AML-193 (cell line): ENCODE measurements at places on chromosomes 7 and 10.

DNA sequence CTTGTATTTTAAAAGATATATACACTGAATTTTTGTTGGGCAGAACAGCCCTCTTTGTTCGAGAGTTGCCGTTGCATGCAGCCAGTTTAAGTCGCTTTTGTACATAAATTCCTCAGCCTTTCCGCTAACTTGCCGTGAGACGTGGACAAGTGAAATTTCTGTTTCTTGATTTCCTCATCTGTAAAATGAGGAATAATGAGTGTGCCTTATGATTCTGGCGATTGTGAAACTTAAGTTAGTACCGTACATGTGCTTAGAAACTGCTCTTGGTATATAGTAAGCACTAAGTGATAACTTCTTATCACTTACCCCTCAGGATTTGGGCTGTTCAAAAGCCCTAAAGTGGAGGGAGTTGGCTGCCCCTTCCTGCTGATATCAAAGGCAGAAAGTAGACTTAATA is 1.4 kb downstream of the CCNJ start:
- DNase-seq, result peak; percentile 80

- no peak for DNase-seq
These were observed 21.6 kb downstream of the TACC2 start for GRCh38 chr10:122010405-122011050.

GRCh38 chr10:11004144-11005077 is 13.3 kb upstream of the CELF2 start:
- DNase-seq, result no peak

GRCh38 chr7:91291902-91292301 is 27.7 kb downstream of the FZD1 start:
- no peak for DNase-seq

DNA sequence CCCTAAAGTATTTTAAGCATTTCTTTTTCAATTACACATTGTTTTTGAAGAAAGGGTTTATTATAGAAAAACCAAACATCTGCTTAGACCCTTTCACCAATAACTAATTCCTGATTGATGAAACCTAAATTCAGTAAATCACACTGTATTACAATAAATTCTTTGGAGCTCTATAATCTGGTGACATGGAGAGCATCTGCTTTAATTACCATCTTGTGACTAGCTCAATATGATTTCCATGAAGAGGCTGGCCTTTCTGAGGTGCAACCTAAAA is 9.7 kb downstream of the HYCC1 start:
- no peak for DNase-seq

DNA sequence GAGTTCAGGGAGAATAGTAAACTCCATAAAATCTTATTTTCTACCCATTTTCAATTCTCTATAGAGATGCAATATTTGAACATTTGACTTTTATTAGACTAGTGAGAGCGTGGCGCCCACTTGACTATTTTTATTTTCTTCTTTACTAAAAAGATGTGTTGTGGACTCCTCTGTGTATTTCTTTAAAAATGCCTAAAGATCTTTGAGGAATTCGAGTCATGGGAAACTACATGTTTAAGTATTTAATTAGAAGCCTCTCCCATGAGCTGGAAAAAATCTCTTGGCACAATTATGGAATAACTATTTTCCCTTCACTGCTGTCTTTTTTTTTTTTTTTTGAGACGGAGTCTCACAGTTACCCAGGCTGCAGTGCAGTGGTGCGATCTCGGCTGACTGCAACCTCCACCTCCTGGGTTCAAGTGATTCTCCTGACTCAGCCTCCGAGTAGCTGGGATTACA is 124.2 kb downstream of the ARHGAP12 start:
- no peak for DNase-seq

DNA sequence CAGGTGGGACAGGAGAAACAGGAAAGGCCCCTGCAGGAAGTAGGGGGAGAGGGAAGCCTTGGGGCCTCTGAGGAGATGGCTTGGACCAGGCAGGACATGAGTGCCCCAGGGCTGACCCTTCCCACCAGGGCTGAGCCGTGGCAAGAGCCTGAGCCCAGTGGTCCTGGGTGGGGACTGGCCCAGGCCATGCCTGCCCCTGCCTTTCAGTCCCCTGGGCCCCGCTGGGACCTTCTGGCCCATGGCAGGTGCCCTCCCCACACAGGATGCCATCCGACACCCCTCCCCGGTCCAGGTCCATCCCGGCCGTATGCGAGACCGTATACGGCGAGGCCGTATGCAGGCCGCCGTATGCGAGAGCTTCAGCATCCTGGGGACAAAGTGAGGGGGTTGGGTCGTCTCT is 2.0 kb downstream of the GRIFIN start:
- DNase-seq, result no peak

- DNase-seq, result no peak
These were observed 242.6 kb upstream of the ZNF32 start for GRCh38 chr10:43891241-43891640.

- DNase-seq, result no peak
These were observed 380.3 kb upstream of the SEMA3C start for GRCh38 chr7:81298951-81299666.

DNA sequence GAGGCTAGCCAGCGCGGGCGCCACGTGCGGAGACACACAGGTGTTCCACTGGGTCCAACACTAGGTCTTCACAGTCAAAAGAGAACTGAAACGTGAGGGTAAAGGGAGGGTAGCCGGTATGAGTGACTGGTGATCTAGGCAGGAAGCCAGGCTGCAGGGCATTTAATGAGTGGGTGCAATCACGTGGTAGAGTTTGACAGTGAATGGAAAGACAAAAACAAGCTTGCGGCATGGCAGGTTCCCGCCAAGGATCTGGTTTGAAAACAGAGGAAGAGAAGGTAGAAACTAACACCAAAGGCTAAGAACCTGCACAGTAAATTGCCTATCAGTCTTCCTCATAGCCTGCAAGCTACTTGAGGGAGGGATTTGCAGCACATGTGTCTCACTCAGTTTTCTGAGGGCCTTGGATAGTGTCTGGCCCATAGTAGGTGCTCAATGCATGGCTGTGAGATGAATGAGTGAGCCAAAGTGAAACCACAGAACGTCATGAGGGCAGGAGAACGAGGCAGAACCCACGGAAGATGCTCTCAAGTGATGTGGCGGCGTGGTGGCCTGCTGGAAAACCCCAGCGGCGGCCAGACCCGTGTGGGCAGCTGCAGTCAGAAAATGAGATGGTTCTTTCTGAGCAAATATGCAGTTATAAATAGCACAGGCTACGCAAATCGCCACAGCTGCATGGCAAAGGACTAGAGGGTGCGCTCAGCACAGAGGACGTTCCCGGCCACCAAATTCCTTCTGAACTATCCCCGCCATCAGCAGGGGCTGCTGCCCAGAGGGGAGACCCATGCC is 183.6 kb upstream of the NFE2L3 start:
- DNase-seq, result no peak

DNA sequence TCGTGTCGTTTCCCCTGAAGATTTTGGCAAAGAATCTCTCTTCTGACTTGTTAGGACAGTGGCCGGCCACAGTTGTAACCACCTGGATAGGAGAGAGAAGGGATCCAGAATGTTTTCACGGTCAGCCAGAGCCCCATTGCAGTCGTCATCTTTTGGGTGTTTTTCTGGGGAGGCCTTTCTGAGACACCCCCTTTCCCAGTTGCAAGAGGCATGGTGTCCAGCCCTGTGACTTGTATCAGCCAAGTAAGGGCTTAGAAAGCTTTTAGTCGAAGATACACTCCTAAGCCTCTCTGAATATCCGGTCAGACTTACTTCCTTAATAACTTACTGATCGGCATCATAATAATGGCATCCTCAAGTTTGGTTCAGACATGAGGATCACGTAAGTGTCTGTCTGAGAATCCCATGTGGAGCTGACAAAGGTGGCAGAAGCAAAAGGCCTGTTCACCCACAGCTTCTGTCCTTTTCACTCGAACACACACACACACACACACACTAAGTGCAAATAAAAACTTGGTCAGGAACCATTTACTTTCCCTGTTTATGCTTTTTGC is 435.7 kb upstream of the GALNT17 start:
- DNase-seq, result no peak

DNA sequence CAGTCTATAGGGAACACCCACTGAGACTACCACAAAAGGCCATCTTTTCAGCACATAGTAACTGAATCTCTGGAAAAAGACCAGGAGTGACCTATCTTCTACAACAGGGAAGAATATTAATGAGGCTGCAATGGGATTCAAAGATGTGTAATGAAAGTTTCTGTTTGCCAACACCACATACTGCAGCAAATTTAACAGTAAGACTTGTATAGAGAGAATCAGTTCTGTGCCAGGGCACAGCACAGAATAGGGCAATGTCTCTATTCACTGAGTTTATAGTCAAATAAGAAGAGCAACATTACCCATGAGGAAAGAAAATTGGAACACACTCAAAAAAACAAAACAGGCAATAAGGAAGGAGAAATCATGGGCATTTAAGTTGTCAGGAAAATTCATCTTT is 91.4 kb upstream of the PTN start:
- DNase-seq, result no peak

GRCh38 chr7:141225916-141226618 is 152.2 kb downstream of the TMEM178B start:
- no peak for DNase-seq

DNA sequence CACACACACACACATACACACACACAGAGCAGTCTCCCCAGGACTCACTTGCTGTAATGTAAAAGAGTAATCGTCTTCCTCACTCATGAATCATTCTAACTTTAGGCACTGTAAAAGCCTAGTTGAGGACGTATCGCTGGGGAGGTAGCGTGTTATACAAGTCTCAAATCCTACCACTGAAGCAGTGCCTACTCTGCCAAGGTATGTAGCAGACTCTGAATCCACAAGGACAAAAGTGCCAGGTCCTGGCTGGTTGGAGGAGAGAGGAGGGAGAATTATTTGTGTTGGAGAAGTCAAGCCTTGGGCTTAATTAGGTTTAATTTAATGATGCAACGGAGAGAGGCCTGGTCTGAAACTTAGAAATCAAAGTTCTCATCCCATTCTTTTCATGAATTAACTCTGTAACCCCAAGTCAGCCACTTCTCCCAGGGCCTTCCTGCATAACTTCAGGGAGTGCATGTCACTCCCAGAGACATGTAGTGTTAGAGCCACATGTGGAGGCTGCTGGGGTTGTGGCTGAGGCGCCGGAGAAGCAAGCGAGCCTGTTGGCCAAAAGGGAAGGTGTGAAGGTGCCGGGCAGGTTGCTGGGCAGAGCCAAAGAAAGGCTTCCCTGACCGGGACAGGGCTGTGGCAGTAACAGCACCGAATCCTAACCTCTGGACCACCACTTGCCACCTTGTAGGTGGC is 36.7 kb downstream of the NKX2-3 start:
- no peak for DNase-seq

- no peak for DNase-seq
These were observed 183.7 kb upstream of the KLF14 start for GRCh38 chr7:130917669-130918128.

GRCh38 chr10:12419262-12419847 is 70.0 kb downstream of the CAMK1D start:
- no peak for DNase-seq

DNA sequence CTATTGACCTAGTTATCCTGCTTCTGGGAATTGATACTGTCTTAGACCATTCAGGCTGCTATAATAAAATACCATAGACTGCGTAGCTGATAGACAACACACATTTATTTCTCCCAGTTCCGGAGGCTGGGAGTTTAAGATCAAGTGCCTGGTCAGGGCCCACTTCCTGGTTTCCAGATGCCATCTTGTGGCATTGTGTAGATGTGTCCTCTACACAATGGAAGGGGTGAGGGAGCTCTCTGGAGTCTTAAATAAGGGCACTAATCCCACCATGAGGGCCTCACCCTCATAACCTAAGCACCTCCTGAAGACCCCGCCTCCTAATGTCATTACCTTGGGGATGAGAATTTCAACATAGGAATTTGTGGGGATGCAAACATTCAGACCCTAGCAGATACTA is 62.4 kb downstream of the SLC35B4 start:
- peak; percentile 36 for DNase-seq

DNA sequence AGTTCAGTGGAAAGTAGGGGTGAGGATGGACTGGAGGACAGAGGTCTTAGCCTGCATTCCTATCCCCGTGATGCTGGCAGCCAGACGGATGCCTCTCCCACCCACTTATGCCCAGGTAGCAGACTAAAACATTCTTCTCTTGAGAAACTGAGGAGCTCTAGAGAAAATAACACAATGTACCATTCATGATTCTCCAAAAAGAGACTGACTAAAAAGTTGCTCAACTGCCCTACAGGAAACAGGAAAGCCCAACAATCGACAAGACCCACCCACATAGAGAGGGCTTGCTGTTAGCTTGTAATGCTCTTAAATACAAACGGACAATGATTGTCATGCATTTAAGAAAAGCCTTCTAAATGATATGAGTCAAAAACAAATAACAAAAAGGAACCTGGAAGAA is 33.2 kb upstream of the PDE1C start:
- no peak for DNase-seq

DNA sequence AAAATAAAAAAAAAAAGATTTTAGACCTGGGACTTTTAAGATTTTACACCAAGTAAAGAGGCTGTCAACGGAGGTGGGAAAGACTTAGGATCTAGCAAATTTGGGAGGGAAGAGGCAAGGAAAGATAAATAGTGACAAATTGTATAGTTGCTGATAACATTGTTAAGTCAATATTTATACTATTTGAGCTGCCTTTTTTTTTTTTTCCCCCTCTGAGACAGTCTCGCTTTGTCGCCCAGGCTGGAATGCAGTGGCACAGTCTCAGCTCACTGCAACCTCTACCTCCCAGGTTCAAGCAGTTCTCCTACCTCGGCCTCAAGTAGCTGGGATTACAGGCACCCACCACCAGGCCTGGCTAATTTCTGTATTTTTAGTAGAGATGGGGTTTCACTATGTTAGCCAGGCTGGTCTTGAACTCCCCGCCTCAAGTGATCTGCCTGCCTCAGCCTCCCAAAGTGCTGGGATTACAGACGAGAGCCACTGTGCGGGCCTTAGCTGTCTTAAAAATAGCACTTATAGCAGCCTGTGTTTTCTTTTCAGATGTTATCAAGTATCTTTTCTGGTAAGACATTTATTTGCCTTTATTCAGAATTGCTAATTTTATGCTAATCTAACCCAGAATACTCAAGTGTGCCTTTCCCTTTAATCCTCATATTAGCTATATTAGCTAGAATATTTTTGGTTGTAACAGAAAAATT is 94.5 kb downstream of the MMRN2 start:
- DNase-seq, result no peak

DNA sequence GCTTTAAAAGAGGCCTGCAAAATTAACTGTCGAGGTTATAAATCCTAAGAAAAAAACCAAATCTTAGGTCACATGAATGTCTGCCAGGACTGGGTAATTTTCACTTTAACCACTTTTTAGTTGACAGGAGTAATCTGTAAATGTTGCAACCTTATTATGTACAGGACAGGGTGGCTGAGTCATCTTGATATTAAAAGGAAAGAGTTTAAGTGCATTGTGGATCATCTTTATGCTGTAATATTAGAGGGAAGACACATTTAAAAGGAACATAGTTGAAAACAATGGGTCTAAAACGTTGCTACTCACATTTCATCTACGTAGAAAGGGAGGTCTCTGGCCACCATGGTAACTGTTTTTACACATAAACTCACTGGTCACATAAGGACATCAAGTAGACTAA is 115.5 kb downstream of the LSMEM1 start:
- DNase-seq, result no peak
